Mammary epithelial cell (primary cell): ENCODE measurements at places on chromosomes 2 and 18. TPM values are rescaled to one million over a fixed set of nuclear protein-coding genes. Genes with fewer than 3 reads are reported as not detected.

SERPINB12 gene
- polyA plus RNA-seq, result not detected

INHBB gene
- polyA plus RNA-seq, result 0.02 TPM

CKAP2L gene
- polyA plus RNA-seq, result 15.1 TPM

FAM237A gene
- polyA plus RNA-seq, result not detected

TFCP2L1 gene
- 62.2 TPM for polyA plus RNA-seq

RPRM gene
- not detected for polyA plus RNA-seq

ANKRD29 gene
- polyA plus RNA-seq, result 4.7 TPM

TMEM163 gene
- 0.14 TPM for polyA plus RNA-seq

FTCDNL1 gene
- 0.29 TPM for polyA plus RNA-seq

ERICH2 gene
- polyA plus RNA-seq, result 0.20 TPM
